M059J (cell line): ENCODE measurements at places on chromosomes 5 and 9. TPM values are rescaled to one million over a fixed set of nuclear protein-coding genes. Genes with fewer than 3 reads are reported as not detected.

The CPEB4 gene
- total RNA-seq, result 13.6 and 20.5 TPM in 2 replicates

The HAVCR2 gene
- total RNA-seq, result 0.84 and 3.9 TPM in 2 replicates

The TMEM232 gene
- total RNA-seq, result 0.15 and 0.22 TPM in 2 replicates

The PCDHB11 gene
- 0.25 and 0.49 TPM in 2 replicates for total RNA-seq

The CARTPT gene
- total RNA-seq, result not detected in 2 replicates

The BTNL9 gene
- not detected in 2 replicates for total RNA-seq

DNA sequence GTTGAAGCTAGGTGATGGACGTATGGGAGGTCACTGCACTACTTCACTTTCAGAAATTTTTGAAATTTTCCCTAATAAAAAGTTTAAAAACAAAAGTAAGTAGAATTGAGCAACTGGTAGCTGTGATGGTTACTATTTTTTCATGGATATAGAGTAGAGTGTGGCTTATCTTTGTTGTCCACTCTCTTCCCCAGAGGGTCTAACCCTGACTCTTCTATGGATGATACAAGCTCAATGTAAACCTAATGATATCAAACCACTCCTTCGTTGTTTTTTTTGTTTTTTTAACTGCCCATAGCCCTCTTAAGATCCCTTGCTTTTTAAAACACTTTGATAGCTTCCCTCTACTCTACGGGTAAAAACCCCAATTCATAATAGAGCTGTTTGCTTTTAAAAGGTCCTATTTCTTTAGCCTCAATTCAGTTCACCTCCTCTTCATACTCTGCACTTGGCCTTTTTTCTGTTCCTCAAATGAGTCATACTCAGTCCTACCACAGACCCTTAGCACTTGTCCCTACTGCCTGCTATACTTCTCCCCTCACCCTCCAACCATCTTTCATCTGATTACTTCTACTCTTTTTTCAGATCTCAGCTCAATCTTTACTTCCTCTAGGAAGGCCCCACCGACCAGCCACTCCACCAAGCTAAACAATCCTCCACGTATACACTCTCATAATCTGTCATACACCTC is 2.6 kb downstream of the HDAC3 start:
- no peak for DNase-seq

DNA sequence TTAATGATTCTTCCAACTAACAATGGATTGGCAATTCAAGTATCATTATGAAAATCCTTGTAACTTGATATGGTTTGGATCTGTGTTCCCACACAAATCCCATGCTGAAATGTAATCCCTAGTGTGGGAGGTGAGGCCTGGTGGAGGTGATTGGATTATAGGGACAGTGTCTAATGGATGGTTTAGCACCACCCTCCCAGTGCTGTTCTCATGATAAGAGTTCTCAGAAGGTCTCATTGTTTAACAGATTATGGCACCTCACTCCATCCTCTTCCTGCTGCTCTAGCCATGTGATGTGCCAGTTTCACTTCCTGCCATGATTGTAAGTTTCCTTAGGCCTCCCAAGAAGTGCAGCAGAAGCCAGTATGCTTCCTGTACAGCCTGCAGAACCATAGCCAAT is 1116.2 kb upstream of the EDIL3 start:
- DNase-seq, result peak; percentile 5

DNA sequence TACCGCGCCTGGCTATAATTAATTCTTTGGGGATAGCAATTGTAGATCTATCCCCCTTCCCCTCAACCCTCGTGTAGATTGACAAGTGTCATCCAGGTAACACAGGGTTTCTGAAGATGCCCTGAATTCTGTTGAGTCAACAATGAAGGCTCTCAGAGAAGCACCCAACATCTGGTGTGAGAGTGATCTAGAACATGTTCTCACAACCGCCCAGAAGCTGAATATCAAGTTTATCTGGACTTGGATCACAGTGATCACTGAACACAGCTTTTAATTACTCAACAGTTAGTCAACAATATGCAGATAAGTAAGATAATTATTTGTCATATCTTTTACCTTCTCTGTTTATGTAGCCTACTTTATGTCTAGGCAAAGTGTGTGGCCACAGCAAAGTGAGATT is 204.2 kb upstream of the RGMB start:
- DNase-seq, result no peak

GRCh38 chr5:72817671-72818266 is 1.3 kb downstream of the TNPO1 start:
- DNase-seq, result peak; percentile 12

DNA sequence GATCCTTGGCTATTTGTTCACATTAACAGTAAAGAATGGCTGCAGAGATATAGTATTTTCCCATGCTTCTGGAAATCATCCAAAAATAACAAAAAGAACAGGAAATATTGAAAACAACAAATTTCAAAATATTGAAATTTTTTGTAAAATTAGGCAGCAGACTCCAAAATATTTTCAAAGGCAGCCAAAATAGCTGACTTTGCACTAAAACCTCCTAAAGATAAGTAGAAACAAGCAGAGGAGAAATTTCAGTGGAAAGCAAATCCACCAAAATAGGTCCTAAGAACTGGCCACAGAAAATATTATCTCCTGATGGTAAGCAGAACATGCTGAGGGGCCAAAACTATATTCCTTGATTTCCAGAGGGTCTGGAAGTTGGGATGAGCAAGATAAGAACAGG is 456.3 kb upstream of the DMAC1 start:
- DNase-seq, result no peak

GRCh38 chr5:13591621-13592020 is 352.9 kb downstream of the DNAH5 start:
- DNase-seq, result peak; percentile 99

DNA sequence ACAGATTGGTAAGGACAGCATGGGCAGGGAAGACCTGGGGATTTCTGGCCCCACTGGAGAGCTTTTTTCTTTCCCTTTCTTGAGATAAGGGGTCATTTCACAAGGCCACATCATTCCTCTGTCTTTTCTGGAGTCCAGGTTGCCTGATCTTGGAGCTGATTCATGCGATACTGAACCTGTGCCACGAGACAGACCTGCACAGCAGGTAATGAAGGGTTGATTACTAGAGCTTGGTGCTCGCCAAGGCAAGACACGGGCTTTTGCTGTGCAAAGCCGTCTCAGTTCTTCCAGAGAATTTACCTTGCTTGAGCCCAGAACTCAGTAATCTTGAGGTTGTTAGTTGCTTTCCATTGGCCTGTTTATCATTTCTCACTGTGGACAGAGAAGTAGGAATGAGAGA is 39.2 kb downstream of the NUP188 start:
- DNase-seq, result no peak

DNA sequence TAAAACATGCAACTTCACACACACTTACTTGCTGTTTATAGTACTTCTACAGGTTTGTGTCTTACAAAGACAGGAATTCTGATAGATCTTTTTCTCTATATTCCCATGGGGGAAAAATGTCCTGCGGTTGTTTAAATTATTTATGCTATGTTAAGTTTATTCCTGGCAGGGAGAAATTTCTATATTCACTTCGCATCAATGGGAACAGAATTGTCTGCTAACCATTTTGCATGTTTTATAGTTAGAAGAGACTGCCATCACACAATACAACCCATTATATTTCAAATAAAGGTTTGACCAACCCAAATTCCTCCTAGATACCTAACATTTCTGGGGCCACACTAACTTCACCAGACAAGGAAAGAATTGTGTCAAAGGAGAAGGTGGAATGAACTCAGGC is 110.0 kb upstream of the PRR16 start:
- DNase-seq, result no peak

DNA sequence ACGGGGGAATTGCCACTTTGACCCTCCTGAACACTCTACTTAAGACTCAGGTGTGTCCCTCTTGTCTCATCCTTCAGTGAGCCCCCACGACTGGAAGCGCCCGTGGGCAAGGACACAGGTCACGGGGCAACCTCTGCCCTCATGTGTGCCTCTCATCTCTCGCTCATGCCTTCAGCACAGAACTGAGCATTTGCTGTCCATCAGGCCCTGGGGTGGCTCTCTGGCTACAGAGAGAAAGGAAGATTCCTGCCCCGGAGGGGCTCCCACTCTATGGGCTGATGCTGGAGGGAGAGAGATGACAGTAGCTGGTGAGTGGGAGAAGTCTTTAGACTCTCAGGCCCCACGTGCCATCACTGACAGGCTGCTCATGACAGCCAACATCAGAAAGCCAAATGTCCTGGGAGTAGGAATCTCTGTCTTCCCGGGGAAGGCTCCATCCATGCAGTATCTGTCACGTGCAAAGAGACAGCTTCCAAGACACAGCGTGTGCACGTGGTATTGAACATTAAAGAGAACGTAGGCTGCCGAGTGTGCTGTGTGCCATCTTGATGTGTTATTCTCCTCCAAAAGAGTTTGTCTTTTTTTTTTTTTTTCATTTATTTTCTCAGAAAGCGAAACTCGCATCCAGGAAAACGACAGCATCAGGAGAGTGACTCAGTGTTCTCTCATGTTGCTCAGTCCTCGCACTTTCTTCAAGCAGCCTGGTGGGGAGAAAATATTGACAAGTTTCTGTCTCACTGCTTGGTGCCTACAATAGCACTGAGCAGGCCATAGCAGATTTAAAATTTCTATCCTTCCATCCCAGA is 190.5 kb downstream of the GAS1 start:
- DNase-seq, result no peak

DNA sequence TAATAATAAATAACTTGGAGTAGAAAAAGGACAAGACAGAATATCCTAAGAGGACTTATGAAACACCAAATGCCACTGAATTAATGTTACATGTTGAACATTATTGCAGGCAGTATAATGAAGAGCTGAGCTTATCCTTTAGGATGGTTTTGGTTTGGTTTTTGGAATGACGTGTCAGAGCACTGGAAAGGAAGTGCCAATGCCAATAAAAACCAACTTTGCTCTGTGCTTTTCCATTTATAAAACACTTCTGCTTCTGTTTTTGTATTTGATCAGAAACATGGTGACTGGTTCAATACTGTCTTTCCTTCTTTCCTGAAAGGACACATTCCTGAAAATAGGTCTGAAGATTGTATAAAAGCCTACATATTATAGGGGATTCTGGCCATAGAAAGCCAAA is 4.2 kb downstream of the MEGF10 start:
- DNase-seq, result peak; percentile 32

DNA sequence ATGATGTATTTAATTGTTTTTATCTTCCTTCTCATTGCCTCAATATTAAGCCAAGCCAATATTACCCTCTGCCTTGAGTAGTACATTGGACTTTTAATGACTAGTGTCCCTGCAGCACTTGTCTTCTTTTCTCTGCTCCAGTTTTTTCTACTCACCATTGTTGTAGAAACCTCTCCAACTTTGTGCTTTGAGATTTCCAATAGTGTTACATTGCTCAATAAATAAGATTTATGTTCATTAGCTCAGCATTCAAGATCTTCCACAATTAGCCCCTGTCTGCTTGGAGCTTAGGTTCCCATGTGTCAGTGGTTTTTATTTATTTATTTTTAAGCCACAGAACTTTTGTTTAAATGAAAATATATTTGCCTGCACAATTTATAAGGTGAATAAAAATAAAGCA is 145.3 kb downstream of the ADGRV1 start:
- DNase-seq, result no peak

GRCh38 chr9:130328349-130328801 is 62.8 kb downstream of the HMCN2 start:
- no peak for DNase-seq

DNA sequence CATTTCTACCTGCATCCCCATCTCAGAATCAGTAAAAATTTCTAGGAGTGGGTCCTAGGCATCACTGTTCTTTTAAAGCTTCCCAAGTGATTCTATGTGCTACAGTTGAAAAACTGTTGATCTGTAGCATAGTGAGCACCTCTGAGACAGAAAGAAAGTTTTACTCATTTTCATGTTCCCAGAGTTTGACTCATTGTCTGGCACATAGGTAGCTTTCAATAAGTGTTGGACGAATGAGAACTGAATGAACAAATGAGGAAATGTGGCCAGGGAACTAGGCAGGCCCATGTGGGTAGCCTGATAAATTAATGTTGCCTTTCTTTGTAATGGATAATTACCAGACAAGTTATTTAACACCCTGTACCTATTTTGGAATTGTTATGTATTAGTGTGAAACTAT is 33.8 kb downstream of the RNF180 start:
- no peak for DNase-seq

- no peak for DNase-seq
Observed at GRCh38 chr5:128413356-128413755, 124.7 kb downstream of the FBN2 start.

- no peak for DNase-seq
Observed at GRCh38 chr9:135604437-135605237, 34.7 kb downstream of the GLT6D1 start.

DNA sequence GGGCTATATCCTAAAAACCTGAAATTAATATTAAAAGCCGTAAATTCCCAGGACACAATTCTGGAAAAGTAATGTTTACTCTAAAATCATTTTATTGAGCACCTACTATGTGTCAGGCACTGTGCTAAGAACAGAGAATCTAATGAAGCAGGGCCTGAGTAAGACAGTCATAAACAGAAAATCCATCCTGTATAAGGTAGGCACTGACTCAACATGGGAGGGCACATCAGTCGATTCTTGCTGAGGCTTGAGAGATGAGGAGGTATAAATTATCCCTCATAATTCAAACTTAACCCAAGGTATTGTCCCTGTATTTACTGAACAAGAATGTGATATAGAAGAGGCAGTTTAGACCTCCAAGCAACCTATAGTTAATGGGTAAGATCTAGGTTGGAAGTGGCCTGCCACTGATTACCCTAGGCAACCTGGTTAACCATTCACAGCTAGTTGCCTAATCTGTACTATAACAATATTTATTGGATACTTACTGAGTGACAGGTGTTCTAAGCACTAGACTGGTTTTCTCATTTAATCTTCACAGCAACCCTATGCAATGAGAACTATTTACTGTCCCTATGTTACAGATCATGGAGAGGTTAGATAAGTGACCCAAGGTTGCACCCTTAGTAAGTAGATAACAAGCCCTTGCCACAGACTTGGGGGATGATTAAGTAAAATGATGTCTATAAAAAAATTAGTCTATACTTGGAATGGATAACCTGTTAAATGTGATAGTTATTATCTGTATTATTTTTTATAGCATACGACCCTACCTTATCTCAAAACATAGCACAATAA is 317.7 kb downstream of the PDE4D start:
- no peak for DNase-seq

- peak; percentile 67 for DNase-seq
Observed at GRCh38 chr9:21434202-21435014, 5.8 kb upstream of the IFNA1 start.

DNA sequence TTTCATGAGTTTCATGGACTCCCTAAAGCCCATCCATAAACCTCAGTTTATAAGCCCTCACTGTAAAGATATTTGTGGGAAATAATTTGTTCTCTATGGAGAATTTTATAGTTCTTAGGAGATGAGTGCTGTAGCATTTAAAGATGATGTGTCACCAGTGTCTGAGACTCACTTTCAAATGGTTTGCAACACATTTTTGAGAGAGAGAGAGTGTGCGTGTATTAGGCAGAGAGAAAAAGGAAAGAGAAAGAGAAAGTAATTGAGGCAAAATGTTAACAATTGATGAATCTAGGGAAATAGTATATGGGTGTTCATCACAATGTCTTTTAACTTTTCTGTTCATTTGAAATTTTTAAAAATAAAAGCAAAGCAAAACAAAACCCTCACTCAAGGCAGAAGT is 479.0 kb downstream of the ZSWIM6 start:
- peak; percentile 30 for DNase-seq

- DNase-seq, result peak; percentile 46
Observed at GRCh38 chr5:37751227-37751626, 88.6 kb downstream of the GDNF start.

- DNase-seq, result no peak
Observed at GRCh38 chr5:67935908-67936566, 279.5 kb upstream of the PIK3R1 start.

- peak; percentile 43 for DNase-seq
Observed at GRCh38 chr5:7850395-7851239, at the start of gene CFAP90. TSS of gene CFAP90 (minus strand) at chr5:7851133. CDS start at chr5:7851021, 112 bp downstream.
